NCI-H526 treated with DMSO at 0.1 percent for 48 hours (cell line): ENCODE measurements at places on chromosomes 2 and 18.
A peak's percentile ranks its signal among the peaks of the same experiment; 100 is the strongest.

DNA sequence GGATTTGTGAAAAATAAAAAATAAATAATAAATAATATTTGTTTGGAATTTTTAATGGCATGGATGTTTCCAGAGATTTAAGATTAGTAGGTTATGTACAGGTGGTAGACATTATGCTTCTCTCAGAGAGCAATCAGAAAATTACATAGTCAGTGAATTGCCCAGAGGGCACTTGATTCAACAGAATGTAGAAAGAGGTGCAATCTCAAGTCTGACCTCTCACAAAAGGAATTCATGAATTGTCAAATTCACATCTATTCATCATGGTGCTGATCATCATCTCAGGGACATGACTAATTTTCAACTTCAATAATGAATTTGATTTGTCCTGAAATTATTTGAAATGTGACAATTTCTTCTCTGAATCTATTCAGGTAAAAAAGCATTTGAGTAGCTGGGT lies 172.5 kb downstream of the PDE11A start:
- DNase-seq, result no peak

DNA sequence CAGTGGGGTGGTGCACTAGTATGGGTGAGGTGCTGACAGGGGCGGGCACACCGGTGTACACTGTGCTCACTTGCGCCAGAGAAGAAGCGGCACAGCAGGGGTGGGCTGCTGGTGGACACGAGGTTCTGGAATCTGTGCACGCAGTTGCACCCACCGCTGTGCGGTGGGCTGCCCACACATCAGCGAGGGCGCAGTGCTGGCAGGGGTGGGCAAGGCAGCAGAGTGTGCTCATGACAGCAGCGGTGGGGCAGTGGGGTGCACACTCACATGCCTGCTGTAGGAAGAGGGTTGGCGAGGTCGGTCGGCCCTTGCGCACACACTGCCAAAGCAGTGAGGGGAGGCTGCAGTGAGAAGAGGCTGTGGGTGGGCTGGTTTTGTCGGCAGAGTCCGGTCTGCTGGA lies 141.8 kb downstream of the GALNT13 start:
- DNase-seq, result no peak

DNA sequence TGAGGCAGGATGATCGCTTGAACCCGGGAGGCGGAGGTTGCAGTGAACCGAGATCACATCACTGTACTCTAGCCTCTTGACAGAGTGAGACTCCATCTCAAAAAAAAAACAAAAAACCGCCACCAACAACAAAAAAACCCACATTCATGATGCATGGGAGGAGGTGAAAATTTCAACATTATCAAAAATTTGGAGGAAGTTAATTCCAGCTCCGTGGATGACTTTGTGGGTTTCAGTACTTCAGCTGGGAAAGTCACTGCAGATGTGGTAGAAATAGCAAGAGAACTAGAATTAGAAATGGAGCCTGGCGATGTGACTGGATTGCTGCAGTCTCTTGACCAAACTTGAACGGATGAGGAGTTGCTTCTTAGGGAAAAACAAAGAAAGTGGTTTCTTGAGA lies 74.3 kb downstream of the PRKCE start:
- no peak for DNase-seq

- DNase-seq, result no peak
Measured at GRCh38 chr18:6031442-6031841, 136.1 kb upstream of the TMEM200C start.

DNA sequence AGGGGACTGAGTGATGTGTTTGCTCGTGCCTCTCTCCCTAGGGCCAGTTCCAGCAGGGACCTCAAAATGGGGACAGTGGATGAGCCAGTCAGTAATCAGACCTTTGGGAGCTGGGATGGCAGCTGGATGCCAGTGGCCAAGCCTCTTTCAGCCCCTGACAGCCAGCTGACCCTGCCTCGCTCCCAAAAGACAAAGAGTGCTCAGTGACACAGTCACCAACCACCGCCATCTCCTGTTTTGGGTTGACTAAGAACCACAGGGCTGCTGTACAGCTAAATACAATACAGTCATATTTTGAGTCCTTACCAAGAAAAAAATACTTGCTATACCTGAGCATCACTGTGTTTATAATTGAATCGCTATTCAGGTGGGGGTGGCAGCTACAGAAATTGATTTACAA lies 75.7 kb downstream of the POU3F3 start:
- DNase-seq, result no peak

GRCh38 chr2:219965287-219966194 lies 338.1 kb downstream of the SLC4A3 start:
- DNase-seq, result peak; percentile 3

GRCh38 chr2:85033388-85033787 lies 62.4 kb downstream of the KCMF1 start:
- DNase-seq, result no peak

DNA sequence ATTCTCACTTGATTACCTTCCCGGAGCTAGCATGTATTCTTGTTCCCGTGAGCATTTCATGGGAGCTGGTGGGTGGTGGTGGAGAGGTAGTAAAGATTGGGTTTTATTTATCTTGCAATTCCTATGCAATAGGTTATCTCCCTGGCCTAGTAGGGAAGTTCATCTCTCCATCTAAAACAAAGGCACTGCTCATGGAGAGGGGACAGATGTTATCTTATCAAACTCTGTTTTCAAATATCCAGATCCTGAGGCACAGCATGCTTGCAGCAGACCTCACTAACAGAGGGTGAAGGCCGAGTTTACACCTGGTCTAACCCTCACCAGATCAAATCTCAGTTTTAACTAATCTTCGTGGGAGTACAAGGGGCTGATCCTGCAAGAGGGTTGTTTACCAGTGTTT lies 98.9 kb downstream of the CYRIA start:
- DNase-seq, result no peak

DNA sequence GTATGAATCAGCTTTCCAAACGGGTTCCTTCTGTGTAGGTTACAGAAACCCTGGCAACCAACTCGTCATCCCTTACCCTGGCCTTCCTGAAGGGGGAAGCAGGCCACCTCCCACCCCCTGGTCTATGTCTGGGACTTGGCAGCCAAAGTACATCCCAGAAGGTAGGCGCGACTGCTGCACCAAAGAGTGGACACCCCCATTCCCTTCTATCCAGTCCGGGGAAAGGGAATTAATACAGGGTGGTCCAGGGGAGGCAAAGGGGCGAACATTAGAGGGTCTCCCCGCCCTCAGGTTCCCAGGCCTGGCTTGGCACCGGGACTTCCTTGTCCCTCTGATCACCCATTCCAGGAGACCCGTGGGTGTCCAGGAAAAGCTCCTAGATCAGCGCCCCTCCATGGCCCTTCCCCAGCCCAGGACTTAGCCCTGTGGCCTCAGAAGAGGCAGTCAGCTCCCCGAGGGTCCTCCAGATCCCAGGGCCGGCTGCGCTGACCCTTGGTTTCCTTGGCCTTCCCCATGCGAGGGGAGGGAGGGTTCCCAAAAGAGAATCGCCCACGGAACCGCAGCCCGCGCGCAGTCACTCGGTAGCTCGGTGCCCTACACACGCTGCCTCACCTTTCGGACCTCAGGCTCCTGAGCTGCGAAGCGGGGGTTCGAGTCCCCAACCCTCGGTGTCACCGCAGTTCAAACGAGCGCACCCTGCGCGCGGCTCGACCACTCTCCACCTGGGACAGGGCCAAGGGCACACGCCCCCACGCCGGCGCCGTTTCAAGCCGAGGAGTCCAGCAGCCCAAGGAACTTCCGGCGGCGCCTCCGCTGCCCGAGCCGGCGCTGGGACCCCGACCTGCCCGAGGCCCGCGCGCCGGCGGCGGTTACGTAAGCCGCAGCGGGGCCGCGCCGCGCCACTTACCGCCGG lies at the start of gene PER2:
PER2 (minus strand) TSS at position 874 of the 913 bp plus-strand sequence. CDS start 10,674 bp downstream, outside the sequence.
- peak; percentile 26 for DNase-seq

DNA sequence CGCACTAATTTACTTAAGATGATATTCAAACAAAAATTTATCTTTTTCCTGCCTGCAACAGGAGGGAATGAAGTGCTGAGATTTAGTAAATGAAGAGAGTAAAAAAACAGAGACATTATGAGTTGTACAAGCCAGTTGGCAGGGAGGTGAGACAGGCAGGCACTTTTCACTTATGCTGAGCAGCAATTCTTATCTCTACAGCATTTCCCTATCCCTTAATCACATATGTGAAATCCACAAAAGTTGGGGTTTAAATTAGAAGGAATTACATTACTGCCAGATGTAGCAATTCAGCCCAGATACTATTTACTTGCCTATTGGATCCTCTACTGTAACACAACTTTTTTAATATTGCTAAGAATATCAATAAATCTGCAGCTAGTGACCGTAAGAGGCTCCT lies 314.2 kb upstream of the LRP1B start:
- DNase-seq, result no peak

GRCh38 chr2:181172676-181173075 lies 192.3 kb downstream of the UBE2E3 start:
- DNase-seq, result no peak

GRCh38 chr18:48335829-48336228 lies 73.4 kb downstream of the ZBTB7C start:
- DNase-seq, result no peak

- DNase-seq, result no peak
Measured at GRCh38 chr2:147398301-147398700, 446.5 kb upstream of the ACVR2A start.

- peak; percentile 76 for DNase-seq
Measured at GRCh38 chr2:73268830-73269685, 15.2 kb downstream of the FBXO41 start.

GRCh38 chr2:40851661-40852060 lies 399.8 kb upstream of the SLC8A1 start:
- DNase-seq, result no peak

GRCh38 chr2:53633441-53633840 lies 134.2 kb upstream of the CHAC2 start:
- DNase-seq, result no peak

- no peak for DNase-seq
Measured at GRCh38 chr2:67451086-67451832, 54.1 kb downstream of the ETAA1 start.

- DNase-seq, result peak; percentile 28
Measured at GRCh38 chr2:219998107-219998506, 370.7 kb downstream of the SLC4A3 start.

GRCh38 chr2:171687287-171688128 lies at the start of gene DYNC1I2:
Gene DYNC1I2 (plus strand): TSS chr2:171687469. CDS start chr2:171690156, 2,687 bp downstream.
- DNase-seq, result peak; percentile 95
